Neural crest cell (in vitro differentiated cells): ENCODE measurements at places on chromosomes 16 and 17. TPM values are rescaled to one million over a fixed set of nuclear protein-coding genes. Genes with fewer than 3 reads are reported as not detected.

GRCh38 chr17:51814521-51814920 is 344.0 kb downstream of the CA10 start:
- no peaks in the 10 kb centered on the region for H3K4me1 ChIP-seq
- H3K27me3 ChIP-seq: peaks cover 2% of the 10 kb centered on the region
- H3K36me3 ChIP-seq: no peaks in the 10 kb centered on the region
- no peak for DNase-seq

GRCh38 chr17:40209404-40210093 is 9.6 kb upstream of the WIPF2 start:
- H3K4me1 ChIP-seq: no peaks in the 10 kb centered on the region
- DNase-seq: no peak
- no peak overlapping the region for H3K4me3 ChIP-seq
- no peak overlapping the region for H3K27ac ChIP-seq
- no peaks in the 10 kb centered on the region for H3K36me3 ChIP-seq

The CDIP1 gene
- total RNA-seq: 31.7 and 32.2 TPM in 2 replicates

DNA sequence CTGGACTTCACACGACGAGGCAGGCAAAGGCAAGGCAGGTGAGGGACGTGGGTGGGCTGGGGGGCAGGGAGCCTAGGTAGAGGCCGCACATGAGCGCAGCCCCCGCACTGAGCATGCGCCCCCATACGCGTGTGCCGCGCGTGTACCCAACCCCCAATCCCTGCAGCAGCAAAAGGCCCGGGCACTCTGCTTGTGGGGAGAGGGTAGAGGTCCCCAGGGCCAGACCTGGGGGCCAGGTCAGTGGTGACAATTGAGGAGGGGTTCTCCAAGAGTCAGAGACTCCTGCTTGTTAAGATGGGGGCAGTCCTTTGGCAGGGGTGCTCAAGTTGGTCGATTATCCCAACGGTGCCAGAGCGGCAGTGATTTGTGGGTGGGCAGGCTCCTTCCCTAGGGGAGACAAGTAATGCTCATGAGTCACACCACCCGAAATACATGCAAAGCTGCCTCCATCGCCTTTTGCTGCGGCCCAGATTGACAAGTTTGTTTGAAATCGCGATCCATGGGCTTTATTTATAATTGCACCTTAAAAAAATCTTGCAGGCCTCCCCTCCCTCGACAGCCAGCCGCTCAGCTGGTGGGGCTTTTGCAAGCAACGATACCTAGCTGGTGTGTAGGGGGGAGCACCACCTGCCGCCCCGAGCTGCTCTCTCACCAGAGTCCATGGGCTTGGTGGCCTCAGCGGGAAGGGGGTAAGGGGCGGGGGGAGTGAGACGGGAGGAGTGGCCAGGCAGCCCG is 1.1 kb upstream of the GIT1 start:
- peak overlapping the region; percentile 95 for H3K27ac ChIP-seq
- no peaks in the 10 kb centered on the region for H3K36me3 ChIP-seq
- H3K4me3 ChIP-seq: peak overlapping the region; percentile 94
- no peak for DNase-seq
- no peaks in the 10 kb centered on the region for H3K27me3 ChIP-seq

The SRSF2 gene
- total RNA-seq: 425 and 453 TPM in 2 replicates
